Stimulated activated naive CD8-positive, alpha-beta T cell treated with anti-CD3 and anti-CD28 coated beads, Interleukin-15, amount 100 ng/mL, for 72 hours (primary cell): ENCODE measurements at places on chromosomes 6 and 20.

DNA sequence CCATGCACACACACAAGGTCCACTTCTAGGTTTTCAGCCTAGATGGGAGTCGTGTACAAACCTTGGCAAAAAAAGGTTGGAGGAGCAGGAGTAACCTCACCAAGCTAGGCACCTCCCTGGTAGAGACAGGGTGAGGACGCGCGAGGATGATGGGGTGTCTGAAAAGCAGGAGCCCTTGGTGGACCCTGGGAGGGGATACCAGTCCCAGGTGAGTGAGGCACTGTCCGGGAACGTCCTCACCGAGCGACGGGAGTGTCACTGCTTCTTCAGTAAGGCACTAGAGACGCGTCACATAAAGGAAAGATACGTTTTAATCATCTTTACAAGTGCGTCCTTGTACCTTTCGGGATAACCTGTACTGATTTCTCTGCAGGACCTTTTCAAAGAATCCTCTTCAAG is 29.4 kb upstream of the ZBP1 start:
- DNase-seq, result no peak

DNA sequence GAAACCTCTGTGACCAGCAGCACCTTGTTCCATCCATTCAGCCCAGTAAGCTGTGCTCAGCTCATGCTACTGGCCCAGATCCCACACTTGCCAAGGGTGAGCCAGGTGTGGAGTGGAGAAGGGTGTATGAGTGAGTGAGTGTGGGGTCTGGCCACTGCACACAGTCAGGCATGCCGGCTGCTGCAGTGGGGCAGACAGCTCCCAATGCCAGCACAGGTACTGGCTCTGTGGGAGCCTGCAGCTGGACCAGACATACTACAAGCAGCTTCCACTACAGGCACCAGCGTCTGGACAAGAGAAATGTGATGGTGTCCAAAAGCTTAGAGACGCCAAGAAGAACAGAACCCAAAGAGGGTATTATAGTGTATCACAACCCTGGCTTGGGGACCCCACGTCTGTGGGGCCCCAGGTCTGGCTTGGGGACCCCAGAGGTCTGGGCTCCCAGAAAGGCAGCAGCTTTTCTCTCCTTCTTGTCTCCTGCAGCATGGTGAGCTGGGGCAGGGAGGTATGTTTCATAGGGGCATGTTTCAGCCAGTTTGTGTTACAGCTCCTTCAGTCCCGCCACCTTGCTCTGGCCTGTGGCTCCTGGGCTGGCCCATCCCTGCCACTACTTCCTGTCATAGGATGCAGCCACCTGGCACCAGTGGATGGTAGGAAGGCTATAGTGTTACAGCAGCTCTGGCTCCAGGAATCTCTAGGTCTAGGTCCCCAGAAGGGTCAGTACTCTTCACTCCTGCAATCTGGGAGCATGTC is 152.4 kb upstream of the HSF2 start:
- no peak for DNase-seq

DNA sequence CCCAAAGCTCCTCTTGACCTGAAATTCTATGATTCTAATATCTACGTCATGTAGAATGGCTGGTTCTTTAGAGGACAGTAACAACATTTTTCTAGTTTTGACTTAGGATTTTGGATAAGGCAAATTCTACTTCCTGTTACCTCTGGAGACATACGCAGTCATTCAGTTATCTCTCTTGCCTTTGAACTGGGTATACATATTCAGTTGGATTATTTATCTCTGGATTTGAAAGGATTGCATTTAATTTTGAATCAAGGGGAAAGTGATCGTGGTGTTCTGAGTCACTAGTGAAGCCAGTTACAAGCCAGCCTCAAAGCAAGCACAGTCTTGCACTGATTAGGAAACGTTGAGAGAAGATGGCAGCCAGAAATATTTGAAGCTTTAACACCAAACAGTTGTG is 35.3 kb upstream of the BCAS1 start:
- DNase-seq, result no peak

GRCh38 chr20:58212636-58213035 is 15.8 kb downstream of the ANKRD60 start:
- DNase-seq, result no peak

DNA sequence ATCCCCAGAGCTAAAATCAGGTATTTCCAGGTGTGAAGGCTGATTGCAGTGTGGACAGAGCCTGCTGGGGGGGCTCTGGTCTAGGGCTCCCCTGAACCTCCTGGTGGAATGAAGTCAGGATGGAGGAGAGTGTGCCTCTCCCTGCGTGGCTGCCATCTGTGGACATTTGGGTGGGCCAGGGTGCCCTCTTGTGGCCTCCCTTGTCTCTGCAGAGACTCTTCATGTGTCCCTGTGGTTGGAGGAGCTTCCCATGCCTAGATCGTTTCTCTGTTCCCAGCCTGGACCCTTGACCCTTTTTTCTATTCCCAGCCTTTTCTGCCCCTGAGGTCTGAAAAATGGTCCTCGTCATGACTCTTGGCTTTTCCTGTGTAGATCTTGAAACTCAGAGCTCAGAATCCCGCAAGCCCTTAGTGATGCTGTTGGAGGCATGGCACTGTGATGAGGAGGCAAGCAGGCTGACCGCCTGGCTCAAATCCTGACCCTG is 9.9 kb upstream of the PSMF1 start:
- DNase-seq, result peak; percentile 35

DNA sequence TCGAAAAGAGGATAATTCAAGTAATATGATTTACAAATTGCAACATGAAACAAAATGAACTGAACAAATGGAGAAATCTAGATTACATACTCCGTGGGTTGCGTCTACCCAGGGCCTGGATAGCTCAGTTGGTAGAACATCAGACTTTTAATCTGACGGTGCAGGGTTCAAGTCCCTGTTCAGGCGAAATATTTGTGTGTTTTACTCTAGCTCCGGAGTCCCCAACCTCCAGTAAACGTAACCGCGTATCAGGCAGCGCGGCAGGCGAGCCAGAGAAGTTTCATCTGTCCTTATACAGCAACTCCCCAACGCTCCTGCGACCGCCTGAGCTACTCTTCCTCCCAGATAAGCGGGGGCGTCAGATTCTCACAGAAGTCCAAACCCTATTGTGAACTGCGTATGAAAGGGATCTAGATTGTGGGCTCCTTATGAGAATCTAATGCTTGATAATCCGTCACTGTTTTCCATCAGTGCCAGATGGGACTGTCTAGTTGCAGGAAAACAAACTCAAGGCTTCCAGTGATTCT is 176.1 kb downstream of the TRIM27 start:
- DNase-seq, result no peak

DNA sequence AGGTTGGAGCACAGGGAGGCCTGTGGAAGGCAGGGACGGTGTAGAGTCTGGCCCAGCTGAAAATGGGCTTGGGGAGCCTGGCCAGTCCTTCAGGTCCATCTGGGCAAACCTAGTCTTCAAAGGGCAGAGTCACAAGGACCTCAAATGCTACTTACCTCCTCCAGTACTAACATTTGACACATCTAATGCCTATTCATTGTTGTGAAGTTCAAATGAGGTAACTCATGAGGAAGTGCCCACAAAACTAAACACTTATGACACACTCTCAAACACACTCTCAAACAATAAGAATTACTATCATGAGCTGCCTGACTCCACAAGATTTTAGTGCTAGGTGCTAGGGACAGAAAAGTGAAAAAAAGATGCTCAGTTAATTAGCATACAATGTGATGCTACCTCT is 27.1 kb downstream of the DAAM2 start:
- no peak for DNase-seq

DNA sequence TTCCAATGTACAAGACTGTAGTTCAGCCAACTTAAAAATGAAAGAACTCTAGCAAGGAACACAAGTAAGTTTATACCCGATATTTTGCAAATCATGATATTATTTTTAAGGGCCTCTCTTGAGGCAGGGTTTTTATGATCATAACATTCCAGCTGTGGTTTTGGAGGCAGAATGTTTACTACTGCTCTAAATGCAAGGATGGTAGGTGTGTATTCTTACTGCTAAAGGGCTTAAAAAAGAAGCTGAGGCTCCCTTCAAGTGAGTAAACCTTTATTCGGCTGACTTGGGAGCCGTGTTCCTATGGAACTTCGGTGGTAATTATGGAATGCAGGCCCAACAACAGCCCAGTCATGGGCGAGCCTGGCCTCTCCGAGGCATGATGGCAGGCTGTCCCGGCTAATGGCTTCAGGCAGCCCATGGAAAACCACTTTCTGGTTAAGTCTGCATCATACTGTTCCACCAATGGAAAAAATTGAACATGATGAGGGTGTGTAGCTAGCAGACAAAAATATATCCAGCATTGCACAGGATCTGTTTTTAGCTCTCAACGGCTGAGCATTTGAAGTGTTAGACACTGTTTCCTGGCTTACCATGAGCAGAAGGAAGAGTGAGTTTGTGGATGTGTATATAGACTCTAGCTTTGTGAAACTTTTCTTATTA is 111.5 kb downstream of the TIAM2 start:
- no peak for DNase-seq

- no peak for DNase-seq
Measured at GRCh38 chr6:71392276-71392675, 103.7 kb downstream of the OGFRL1 start.

DNA sequence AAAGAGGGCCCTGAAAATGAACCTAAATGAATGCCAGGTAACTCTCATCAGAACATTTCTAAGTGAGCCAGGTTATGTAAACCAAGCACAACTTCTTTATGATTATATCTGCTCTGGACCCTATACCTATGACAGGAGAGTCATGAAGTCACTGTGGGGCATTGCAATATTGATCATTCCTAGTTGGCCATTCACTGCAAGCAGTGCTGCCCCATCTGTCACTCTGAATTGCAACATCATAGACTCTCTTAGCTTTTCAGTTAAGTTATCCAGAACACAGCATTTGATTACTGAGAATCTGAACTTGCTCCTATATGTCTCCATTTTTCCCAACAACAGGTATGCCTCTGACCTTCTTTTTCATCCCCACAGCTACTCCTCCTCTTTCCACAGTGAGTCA is 3.3 kb downstream of the COL21A1 start:
- no peak for DNase-seq

DNA sequence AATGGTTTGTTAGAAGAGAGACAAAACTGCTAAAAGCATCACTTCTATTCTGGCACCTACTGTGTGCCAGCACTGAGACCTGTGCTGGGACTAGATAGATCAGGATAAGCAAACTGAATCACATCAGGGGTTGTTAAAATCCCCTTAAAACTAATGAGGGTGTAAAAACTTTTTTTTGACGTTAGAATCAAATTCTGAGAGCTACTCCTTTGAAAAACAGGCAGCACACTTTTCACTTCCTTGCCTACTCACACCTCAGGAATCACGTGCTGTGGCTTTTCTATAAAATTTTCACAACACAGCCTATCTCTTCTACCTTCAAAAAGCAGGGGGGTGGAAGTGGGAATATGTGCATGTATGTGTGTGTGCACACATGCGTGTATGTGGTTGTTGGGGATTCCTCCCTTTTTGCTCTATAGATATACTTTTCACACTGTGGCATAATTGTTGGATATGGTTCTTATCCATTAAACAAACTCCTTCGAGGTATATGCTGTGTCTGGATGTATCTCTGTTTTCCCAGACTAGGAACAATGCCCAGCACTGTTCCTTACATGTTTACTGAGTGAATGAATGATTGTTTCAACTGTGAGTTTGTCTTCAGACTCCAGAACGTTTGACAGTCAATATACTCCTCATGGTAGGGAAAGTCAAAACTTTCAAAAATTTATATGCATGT is 105.4 kb downstream of the FYN start:
- no peak for DNase-seq

GRCh38 chr20:23101696-23102406 is 15.7 kb upstream of the CD93 start:
- no peak for DNase-seq

DNA sequence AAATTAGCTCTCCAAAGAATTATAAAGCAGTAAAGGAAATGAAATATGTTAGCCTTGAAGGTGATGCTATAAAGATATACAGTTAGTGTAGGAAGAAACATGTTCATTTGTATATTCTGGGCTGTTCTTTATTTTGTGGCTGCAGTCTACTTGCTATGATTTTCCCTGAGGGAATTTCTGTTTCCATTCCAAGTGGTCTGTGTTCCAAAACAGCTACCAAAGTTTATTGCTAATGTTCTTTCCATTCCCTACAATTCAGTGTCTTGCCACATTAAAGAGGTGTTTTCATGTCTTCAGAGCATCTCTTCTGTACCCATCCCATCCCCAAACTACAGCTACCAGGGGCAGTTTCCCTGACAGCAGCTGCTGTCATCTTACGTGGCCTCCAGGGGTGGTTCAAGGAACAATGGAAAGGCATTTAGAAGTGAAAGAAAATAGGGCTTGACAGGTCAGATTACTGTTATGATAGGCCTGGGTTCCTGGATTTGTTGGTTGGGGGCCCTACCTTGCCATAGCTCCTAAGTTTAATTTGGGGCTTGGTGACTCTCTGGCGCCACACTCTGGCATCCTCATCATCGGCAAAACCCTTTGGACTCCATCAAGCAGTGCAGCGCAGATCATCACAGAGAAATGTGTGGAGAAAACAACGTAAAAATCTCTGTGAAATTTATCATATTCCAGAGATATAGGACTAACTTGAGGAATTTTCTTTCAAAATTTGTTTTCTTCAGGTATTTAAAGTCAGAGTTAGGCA is 33.8 kb upstream of the AIG1 start:
- peak; percentile 20 for DNase-seq

DNA sequence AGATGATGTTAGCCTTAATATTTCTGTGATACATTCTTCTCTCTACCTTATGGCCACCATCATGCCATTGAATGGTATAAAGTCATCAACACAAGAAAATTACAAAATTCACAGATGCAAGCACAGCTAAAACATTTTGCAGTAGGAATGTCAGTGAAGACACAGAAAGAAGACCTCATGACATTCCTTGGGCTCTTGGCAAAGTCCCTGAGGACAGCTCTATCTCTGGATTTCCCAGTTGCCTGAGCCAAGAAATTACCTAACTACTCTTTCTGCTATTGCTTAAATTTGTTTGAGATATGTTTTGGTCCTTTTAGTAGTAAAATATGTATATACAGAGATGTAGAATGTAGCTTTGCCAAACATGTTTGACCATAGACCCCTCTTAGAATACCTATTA is 201.0 kb upstream of the STXBP5 start:
- no peak for DNase-seq

- no peak for DNase-seq
Measured at GRCh38 chr6:41443616-41444525, 102.3 kb upstream of the FOXP4 start.
